ENCODE measurements at places on chromosomes 2 and 18.
A peak's percentile ranks its signal among the peaks of the same experiment; 100 is the strongest.

GRCh38 chr2:68710336-68710735 lies 24.3 kb upstream of the ARHGAP25 start:
- no peak for DNase-seq

GRCh38 chr18:60149316-60149715 lies 223.3 kb downstream of the MC4R start:
- DNase-seq, result no peak

- DNase-seq, result peak; percentile 2
Observed at GRCh38 chr18:44679914-44680272, 795 bp upstream of the SETBP1 start.

DNA sequence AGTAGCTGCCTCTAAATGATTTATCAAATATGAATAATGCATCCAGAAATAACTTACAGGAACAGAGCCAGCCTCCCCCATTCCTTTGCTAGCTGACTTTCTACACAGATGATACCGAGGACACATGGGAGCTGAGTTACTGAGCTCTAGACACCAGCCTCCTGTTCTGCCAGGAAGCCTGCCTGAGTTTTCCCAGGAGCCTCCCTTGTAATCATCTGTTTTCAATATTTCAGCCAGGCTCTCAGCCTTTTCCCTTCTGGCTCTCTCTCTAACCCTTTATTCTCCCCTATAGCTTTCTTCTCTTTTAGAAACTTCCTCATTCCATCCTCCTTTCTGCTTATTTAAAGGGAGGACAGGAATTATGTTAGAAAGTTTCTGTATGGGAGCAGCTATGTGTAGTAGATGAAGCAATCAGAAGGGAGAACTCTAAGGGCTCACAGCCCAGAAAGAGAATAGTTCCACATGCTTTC lies 911.6 kb downstream of the TDRD15 start:
- DNase-seq, result no peak

GRCh38 chr2:181190711-181191110 lies 210.3 kb downstream of the UBE2E3 start:
- DNase-seq, result no peak

- no peak for DNase-seq
Observed at GRCh38 chr2:30649278-30649677, 158.0 kb downstream of the CAPN13 start.

DNA sequence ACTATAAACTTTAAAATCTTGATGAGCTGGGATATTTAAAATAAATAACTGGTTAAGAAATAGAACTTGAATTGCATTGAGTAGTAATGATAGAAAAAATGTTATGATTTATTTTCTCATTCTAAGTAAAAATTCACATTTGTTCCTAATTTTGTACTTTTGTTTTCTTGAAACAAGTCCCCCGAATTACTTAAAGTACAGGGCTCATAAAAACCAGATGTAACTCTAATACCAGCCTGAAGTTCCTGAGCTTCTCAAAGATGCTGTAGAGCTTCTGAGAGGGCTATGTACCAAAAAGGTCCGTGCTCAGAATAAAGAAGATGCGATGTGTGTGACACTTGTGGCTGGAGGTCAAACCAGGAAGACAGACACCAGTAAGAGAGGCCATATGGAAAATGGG lies 116.1 kb upstream of the TACR1 start:
- no peak for DNase-seq

GRCh38 chr2:27407798-27408491 lies 1.4 kb downstream of the PPM1G start:
- DNase-seq, result peak; percentile 78

DNA sequence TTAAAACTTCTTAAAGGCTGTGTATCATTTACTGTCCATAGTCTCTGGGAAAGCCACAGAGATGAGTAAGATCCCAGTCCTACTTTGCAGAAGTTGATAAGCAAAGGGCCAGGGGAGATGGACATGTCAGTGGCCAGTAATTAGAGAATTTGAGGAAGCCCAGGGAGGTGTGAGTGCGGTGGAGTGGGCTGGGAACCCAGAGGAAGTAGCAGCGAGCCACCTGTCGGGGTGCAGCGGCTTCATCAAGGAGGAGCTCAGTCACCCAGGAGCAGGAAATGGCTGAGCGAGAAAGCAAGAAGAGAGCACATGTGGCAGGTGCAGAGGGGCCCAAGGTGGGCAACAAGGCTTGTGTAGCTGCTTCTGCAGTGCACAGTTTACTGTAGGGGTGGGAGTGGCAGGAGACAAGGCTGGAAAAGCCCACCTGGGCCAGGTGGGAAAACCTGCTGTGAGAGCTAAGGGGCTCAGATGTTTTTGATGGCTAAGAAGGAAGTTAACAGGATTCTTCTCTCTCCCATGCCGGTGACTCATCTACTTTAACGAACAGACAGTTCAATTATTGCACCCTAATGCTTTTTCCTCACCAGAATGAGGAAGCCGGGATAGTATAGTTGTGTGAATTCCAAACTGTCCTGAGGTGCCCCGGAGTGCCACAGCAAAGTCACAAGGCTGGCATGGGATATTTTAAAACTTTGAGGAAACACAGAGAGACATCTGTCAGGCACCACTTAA lies 34.8 kb upstream of the MGAT5 start:
- no peak for DNase-seq

GRCh38 chr18:59414111-59414653 lies 55.1 kb upstream of the LMAN1 start:
- DNase-seq, result no peak

DNA sequence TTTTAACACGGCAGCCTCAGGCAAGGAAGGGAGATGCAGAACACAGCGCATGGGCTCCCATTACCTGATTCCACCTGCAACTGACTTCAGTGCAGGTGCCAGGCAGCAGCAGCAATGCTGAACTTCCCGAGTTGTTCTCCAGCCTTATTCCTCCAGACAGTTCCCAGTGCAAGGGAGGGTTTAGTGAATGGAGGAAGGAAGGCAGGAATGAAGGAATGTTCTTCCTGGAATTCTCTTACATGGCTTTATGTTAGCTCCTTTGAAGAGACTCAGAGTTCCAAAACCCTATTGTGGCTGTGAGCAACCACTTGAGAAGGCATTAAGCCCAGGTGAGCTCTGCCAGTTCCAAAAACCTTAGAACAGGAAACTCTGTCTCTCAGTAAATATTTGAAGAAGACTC lies 45.5 kb downstream of the SERPINB7 start:
- no peak for DNase-seq

- DNase-seq, result no peak
Observed at GRCh38 chr18:48544116-48544515, 5.3 kb downstream of the CTIF start.

- no peak for DNase-seq
Observed at GRCh38 chr2:29817801-29818680, 103.3 kb downstream of the ALK start.

GRCh38 chr2:65231892-65232477 lies 4.4 kb downstream of the ACTR2 start:
- DNase-seq, result no peak

- no peak for DNase-seq
Observed at GRCh38 chr2:149050188-149050587, 11.7 kb downstream of the LYPD6B start.

DNA sequence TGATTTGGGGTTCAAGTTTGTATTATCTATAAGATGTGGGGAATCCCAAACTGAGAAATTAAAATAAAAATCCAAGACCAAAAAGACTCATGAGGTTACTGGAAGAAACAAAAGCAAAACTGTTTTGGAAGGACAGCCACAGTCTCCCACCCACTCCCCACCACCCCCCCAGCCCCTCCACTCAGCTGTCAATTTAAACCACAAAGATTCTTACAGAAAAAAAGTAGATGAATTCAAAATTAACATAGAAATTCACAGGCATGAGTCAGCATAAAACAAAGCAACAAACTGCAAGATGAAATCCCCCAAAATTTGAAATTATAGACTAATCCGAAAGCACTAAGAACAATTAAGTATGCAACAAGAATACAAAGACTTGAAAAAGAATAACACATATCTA lies 12.1 kb downstream of the MAP4K3 start:
- no peak for DNase-seq

DNA sequence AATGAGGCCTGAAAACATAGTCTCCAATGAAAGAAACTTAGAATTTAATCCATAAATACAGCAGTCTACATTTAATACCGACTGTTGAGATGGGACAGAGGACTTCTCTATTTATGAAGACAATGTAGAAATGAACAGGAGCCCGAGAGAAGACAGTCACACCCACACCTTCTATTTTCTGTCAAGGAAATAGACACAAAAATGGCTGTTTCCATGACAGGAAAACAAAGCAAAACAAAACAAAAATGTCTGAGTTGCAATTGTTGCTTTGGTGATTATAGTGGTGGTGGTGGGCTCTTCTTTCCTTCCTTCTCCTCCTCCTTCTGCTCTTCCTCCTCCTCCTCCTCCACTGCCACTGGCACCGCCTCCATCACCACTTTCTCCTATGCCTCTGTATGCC lies 72.3 kb upstream of the CCDC68 start:
- no peak for DNase-seq

DNA sequence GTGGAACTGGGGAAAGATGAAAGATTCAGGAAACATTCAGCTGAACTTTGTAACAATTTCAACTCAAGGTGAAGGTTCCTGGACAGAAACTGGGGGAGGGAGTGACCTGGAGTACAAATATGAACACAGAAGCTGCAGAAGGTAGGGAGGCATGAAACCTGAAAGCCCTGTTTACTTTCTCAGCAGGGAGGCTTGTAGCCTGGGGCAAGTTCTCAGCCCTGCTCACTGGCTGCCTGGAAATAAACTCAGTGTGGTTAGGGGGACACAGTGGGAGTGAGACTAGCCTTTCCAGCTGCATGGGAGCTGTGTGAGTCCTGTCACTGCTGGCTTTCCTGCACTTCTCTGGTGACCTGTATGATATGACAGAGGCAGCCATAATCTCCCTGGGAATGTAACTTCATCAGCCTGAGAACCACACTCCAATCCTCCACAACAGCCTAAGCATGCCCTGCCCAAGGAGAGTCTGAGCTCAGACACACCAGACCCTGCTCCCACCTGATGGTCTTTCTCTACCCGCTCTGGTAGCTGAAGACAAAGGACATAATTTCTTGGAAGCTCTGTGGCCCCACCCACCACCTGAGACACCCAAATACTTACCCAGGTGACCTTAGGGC lies 77.0 kb downstream of the ZSWIM2 start:
- no peak for DNase-seq

GRCh38 chr2:136019306-136019705 lies 33.9 kb upstream of the DARS1 start:
- DNase-seq, result no peak

- DNase-seq, result no peak
Observed at GRCh38 chr2:176461809-176462670, 192.8 kb downstream of the MTX2 start.

- DNase-seq, result no peak
Observed at GRCh38 chr18:23194155-23194996, 59.1 kb downstream of the CABLES1 start.

- no peak for DNase-seq
Observed at GRCh38 chr18:62398291-62398690, 73.2 kb downstream of the TNFRSF11A start.

DNA sequence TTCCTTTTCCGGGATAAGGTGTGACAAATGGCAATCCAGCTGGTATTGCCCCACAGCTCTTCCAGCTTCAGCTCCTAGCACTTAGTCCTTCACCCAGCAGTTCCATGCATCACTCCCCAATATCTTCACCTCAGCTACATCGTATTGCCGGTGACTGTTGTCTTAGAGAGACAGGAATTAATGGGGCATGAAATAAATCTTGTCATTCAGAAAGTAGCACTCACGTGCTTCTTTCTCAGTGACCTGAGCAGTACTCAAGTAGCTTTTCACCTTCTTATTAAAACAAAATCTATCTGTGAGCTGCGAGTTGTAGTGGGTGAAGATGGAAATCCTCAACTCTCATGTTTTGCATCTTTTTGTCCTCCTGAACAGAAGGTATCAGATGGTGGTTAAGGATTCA lies 72.8 kb downstream of the PTH2R start:
- no peak for DNase-seq

DNA sequence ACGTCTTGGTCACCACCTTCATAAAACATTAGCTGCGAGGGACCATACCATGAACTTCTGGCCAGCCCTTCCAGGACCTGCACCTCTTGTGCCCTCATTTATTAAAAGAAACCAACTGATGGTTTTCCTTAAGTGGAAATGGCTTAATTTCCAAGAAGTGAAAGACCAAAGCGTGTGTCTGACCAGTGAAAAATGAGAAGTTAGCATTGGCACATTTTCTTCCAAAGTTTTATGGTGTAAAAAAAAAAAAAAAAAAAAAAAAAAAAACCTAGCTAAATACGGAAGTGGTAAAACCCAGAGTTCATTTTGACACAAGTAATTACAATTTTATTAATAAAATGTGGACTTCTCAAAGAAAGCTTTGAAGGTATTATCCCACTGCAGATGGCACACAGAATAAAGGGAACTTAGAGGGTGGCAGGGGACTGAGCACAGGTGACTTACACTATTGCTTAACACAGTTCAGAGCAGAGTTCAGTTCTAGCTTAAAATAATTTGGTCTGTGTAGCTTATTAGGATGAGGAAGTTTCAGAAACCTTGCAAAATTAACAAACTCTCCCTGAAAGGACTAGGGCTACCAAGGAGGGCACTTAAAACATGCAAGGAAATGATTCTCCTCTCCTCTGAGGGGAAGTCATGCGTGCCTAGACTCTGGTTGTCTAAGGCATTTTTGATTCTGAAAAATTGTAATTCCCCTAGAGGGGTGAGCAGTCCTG lies 42.2 kb upstream of the EPG5 start:
- DNase-seq, result no peak

DNA sequence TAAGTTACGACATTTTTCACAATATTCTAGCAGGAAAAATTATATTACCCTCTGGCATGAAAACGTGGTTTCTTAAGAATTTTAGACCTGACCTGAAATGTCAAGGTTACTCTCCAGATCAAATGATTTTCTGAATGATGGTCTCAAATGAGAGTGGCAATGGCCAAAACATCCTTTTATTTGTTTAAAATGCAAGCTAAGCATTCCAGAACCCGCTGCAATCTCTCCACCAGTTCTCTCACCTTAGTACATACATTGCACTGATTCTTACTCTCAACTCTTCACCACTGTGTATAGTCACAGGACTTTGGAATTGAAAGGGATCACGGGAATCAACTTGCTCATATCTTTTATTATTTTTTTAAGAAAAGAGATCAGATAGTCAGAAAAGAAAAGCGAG lies 391.6 kb upstream of the LRATD1 start:
- DNase-seq, result no peak

- DNase-seq, result no peak
Observed at GRCh38 chr2:3709225-3709624, 5.8 kb downstream of the DCDC2C start.

DNA sequence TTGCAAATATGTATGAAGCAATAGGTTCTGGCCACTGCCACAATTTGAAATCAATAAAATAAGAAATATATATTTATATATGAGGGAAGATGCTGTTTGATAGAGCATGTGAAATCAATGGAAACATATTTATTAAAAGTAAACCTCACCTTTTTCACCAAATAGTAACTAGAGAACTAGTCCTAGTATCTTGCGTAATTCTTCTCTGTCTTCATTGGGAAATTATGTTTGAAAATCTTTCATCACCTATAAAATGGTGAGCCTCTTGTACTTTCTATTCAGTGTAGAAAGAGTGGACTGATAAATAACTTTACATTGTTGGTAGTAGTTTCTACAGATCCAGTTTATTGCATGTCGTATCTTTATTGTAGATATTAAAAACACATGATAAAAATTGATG lies 103.0 kb downstream of the CD226 start:
- DNase-seq, result no peak

Measured in SW 1271 (cell line).